ENCODE measurements at places on chromosomes 3 and 15.

DNA sequence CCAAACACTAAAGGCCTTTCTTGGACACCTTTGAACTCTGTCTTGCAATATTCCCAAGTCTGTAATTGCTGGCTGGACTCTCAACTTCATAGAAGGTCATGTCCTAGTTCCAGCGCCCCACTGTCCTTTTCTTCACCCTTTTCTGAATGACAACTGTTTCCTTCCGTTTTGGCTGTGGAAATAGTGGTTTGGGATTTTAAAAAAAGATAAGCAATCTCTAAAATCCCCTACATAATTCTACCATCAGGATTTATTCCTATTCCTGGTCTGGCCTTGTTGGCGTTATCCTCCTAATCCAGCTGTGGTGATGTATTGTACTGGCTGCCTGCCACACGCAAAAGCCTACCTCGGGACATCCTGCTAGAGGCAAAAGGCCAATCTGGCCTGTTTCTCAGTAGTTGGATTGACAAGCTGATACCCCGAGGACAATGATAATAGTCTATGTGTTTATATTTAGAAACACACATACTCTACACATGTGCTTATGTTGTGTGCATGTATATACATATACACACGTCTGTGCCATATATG is 440.3 kb upstream of the DPH6 start:
- DNase-seq = no peak

GRCh38 chr3:46997453-46998091 is 18.1 kb downstream of the NBEAL2 start:
- DNase-seq = no peak

DNA sequence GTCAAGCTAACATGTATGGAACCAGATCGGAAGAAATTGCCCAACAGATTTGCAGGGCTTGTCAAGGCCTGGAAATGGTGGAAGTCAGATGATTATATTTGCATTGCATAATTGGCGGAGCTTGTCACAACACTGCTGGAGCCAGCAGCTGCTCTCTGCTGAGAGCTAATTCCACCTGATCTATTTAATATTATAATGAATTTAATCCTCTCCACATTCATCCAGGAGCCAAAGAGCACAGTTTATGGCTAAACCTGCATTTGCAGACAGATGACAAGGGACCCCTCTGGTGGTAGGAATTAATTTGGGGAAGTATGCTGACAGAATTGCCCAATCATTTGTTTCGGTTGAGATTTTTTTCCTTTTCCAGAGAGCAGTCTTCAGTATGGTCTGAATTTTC is 730.2 kb downstream of the TUSC7 start:
- DNase-seq = peak; percentile 50

DNA sequence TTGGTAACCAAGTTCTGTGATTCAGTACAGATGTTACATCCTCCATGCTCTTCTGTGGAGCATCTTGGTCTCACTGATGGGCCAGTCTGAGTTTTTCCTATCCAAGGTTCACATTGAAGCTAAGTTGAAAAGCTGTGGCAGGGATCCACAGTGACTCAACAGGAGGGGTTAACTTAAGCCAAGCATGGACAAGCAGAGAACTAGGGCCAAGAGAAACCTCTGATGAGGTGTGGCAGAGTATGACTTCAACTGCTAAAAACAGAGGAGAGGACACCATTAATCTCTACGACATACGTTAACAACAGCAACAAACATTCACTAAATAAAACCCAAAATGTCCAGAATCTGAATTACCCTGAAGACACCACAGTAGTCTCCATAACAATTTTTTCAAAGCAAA is 268.1 kb upstream of the UBE2E2 start:
- no peak for DNase-seq

DNA sequence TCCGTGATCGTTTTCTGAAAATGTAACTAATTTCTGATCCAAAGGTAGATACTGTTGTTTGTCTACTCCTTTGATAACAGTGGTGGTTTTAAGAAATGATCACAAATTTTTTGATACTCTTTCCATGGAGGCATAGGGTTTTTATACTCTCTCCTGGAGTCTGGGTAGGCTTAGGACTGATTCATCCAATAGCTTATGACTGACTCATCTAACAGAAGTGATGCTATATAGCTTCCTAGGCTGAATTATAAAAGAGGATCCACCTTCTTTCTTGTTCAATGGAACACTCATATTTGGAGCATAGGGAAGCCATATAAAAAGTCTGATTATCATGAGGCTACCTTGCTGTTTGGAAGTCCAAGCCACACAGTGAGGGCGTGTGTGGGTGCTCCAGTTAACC is 84.3 kb downstream of the CHST2 start:
- DNase-seq = no peak

DNA sequence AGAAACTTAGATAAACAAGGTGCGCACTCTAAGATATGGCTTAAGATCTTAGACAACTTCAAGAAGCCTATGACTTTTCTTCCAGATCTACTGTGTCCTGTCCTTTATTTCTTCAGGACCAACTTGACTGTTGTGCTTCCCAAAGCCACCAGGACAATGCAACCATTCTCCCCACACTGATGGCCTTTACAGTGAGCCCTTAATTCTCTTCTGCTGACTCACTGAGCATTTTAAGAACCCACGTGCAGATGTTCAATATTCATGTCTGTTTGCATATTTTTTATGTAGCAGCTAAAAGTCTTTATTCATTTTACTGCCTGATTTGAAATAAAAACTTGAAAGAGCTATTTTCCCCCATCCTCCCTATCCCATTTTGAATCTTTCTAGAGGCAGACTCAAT is 103.3 kb upstream of the SLC2A2 start:
- DNase-seq = no peak

- no peak for DNase-seq
Observed at GRCh38 chr3:52401021-52401420, 43.9 kb downstream of the SEMA3G start.

DNA sequence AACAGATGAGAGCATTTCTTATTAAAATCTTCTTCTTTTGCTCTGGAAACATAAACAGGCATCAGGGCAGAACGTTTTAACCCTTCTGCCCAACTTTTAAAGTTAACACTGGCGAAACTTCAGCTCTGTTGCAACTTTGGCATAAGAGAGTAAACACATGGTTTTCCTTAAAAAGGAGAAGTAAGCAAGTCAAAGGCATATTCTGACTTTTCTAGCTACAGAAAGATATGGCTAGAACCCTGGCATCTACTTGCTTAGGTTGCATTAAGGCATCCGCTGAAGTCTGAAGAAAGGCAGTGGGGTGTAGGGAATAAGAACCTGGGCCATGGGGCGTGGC is 13.3 kb upstream of the IL16 start:
- DNase-seq = peak; percentile 7

DNA sequence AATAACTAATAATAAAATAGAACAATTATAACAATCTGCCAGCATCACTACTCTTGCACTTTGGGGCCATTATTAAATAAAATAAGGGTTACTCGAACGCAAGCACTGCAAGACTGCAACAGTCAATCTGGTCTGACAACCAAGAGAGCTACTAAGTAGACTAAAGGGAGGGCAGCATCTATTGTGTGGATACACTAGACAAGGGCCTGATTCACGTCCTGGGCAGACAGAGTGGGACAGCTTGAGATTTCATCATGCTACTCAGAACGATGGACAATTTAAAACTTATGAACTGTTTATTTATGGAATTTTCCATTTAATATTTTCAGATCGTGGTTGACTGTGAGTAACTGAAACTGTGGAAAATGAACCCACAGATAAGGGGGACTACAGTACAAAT is 39.5 kb downstream of the TNIK start:
- no peak for DNase-seq

DNA sequence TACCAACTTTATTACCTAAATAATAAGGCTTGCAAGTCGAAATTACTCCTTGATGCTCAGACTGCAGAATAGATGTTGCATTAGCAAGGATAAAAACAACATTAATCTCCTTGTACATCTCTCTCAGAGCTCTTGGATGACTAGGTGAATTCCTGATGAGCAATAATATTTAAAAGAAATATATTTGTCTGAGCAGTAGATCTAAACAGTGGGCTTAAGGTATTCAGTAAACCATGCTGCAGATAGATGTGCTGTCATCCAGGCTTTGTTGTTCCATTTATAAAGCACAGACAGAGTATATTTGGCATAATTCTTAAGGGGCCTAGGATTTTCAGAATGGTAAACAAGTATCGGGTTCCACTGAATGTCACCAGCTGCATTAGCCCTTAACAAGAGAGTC is 257.1 kb downstream of the TUSC7 start:
- DNase-seq = no peak

DNA sequence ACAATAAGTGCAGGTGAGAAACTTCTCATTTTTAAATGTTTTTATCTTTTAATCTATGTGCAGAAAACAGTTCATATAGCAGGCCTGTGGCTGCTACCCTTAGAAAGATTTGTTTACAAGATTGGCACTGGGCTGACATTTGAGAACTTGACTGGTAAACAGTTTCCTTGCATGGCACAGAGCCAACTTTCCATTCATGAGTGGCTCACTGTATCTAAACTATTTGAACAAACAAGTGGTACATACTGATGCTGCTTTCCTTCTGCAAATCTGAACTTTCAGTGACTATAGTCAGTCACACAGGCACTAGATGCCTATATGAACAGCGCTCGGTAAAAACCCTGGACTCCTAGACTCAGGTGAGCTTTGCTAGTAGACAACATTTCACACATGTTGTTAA is 6.3 kb upstream of the GTPBP8 start:
- DNase-seq = no peak

DNA sequence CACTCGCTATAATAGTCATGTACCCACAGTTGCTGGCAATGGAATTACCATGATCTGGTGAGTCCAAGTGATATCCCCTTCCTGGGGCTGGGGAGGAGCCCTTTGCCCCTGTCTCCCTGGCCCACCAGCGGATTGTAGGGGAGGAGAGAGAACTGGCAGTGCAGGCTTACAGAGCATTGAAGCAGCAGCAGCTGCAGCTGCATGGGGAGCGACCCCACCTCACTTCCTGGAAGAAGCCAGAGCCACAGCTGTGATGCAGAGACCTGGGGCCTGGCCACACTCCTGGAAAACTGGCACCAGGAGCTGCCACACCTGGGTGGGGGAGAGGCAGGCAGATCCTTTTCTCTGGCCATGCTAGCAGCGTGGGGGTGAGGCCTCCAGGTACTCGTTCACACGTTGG is 300.1 kb upstream of the PROK2 start:
- DNase-seq = no peak

DNA sequence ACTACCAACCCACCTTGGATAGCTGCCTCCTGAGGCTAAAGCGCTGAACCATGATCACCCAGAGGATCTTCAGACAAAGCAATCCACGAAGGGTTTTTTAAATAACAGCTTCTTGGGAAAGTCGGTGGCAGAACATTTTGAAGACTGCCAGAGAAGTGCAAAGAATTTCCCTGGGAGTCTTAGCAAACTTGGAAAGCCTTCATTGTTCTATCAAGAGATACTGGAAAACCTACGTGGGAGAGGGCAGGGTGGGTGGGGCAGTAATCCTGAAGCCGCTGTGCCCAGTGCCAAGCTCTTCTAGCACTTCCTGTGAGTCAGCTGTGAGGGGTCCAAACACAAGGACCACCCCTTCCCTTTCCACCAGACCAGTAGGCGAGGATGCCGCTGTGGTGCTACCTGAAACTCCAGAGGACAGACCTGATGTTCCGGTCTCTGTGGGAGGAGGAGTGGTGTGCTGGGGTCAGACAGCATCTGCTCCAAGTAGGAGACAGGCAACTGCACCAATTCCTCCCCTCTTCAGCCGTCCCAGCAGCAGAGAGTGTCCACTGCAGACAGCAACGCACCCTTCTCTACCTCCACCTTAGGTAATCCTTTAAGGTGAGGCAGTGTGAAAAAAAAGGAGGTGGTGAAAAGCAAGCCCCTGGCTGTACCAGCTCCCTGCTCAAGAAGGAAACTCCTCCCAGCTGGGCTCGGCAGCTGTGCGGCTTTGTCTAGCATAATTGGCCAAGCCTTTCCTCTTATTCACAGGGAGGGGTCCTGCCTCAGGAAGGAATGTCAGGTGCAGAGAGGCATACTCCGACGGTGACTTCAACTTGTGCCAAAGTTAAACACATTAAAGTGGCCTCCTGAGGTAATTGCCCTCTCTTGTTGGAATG is 99.0 kb downstream of the TMCC1 start:
- no peak for DNase-seq

DNA sequence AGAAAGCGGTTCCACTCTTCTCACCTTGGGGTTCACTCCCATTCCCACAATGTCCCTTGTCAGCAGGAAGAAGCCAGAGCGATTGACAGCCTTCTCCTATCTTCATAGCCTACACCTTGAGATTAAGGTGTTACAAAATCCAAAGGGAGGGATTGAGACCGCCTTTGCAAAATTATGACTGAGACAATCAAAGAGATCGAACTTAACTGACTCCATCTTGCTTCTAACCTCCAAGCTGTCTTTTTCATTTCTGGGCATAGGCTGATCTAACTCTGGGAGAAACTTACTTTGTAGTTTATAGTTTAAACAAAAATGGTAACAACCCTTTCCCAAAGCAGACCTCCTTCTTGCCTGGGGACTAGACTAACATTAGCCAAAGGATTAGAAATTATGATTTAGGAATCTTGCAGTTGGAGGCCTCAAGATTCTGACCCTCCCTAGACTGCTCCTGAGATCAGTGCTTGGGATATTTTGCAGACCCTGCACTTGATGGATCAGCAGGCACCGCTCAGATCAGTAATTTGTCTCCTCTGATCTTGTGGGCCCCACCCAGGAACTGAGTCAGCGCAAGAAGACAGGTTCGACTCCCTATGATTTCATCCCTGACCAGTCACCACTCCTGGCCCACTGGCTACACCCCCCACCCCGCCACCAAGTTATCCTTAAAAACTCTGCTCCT is 40.0 kb downstream of the PAQR5 start:
- no peak for DNase-seq

DNA sequence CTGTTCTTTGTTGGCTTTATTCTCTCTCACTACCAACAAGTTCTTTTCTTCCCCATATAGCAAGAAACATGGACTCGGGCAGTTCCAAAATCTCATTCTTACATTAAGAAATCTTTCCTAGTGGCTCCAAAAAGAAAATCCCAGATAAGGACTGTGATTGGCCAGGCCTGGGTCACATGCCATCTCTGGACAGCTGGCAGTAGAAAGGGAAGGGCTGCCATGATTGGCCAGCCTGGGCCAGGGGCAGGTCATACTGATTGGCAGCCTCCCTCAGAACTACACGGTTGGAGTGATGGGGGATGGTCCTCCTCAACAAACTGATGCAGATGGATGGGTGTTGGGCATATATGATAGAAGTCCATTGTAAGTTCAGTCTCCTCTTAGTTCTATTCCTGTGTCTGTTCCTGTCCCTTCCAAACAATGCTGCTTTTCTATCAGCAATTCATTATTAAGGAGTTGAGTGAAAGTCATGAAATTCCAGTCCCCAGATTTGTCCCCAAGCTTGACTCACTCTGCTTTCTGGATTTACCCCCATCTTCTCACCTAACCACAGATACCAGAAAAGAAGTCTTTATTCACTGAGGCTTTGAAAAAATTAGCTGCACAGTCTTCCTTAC is 175.5 kb downstream of the ATG7 start:
- no peak for DNase-seq

DNA sequence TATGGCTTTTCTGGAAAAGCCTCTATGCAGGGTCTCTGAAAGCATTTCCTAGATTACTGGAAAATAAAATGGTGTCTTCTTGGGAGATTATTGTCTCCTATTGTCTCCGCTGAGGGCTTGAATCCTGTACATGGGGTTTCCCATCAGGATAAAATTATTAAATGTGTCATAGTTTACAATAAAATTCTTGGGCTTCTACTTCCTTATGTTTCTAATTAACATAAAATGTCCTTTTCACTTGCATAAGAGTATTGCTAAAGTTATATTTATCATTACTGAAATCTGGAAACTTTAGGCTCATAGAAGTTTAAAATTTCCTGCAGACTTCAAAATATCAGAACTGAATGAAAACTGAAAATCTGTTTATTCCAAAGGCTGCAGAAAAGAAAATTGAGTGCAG is 595.5 kb upstream of the AGTR1 start:
- DNase-seq = no peak

- DNase-seq = no peak
Observed at GRCh38 chr3:11145888-11146287, 8.4 kb upstream of the HRH1 start.
